T-helper 1 cell (primary cell): ENCODE measurements at places on chromosomes 11 and 22.

GRCh38 chr11:111429066-111429506 lies 50.0 kb upstream of the POU2AF1 start:
- peak; percentile 58 for DNase-seq

- DNase-seq = no peak
These were observed 50.7 kb upstream of the SPATA19 start for GRCh38 chr11:133896028-133896427.

GRCh38 chr11:8241373-8242117 lies 22.1 kb downstream of the LMO1 start:
- DNase-seq = no peak

GRCh38 chr11:72451831-72452376 lies 17.6 kb upstream of the CLPB start:
- no peak for DNase-seq

DNA sequence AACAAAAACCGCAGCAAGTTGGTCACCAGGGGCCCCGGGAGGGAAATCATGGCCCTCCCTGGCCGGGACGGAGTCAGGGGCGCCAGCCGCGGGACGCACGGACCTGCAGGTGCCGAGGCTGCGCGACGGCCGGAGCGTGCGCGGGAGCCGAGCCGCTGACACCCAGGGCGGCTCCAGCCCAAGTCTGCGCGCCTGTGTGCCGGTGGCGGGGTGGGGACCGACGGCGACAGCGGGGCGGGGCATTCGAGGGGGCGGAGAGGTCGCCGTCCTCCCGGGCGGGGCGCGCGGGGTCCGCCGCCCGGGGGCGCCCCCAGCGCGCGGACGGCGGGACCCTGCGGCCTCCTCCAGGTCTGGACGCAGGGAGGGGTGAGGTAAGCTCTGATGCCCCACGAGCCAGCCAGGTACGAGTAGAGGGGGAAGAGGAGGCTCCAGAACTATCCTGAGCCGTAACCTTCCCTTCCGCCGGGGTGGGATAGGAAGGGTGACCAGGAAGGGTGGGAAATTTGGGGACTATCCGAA lies at the start of gene ESAM:
TSS of gene ESAM (minus strand) at position 186 of the 519 bp plus-strand sequence. CDS start at position 50, 136 bp downstream.
- peak; percentile 60 for DNase-seq

DNA sequence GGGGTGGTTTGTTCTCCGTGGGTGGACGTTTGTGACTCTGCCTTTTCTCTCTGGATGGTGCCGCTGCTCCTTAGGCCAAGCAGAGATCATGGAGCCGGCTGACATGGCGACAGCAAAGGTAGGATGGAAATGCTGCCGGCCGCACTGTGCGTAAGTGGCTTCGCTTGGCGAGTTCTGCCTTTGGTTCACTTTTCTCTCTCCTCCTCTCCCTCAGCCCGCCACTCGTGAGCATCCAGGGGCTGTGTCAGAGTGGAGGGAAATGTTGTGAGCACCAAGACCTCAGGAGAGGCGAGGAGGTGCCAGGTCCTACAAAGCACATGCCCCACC lies 80.5 kb downstream of the GRAMD1B start:
- no peak for DNase-seq

DNA sequence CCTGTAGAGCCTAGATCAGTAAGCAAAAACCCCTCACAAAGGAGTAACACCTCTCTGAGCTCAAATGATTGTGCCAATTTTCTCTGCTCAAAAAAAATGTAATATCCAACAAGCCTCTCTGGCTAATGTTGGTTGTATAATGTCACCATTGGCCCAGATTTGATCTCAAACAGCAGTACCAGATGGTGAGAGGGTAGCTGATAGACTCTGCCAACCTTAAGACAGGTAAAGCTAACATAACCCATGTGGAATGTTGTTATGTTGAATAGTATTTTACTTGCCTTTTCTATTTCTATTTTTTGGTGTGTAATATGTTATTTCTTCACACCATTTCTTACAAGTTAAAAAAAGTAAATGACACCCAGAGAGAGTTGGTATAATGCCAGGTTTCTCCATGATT lies 166.7 kb upstream of the GUCY1A2 start:
- DNase-seq = no peak

DNA sequence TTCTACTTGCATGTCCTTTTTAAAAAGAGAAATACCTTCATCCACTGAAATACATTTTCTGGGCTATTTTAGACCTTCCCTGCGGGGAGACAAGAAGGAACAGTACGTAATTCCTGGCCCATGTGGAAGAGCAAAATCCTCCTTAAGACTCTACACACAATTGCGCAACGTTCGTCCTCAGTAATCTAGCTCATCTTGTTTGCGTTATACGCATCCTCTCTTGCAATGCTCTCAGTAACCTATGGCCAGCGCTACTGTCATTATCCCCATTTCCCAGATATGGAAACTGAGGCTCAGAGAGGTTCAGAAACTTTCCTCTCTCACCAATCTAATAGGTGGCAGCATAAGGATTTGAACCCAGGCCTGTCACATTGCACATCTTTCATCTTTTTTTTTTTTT lies 54.6 kb downstream of the RPUSD4 start:
- DNase-seq = no peak

- DNase-seq = no peak
These were observed 88.9 kb downstream of the RRM1 start for GRCh38 chr11:4183410-4184057.

- DNase-seq = no peak
These were observed 158.2 kb downstream of the BUD13 start for GRCh38 chr11:116614306-116615210.

GRCh38 chr11:11960687-11961086 lies 47.7 kb downstream of the DKK3 start:
- peak; percentile 42 for DNase-seq

- no peak for DNase-seq
These were observed 13.5 kb upstream of the MUC6 start for GRCh38 chr11:1049911-1050580.

DNA sequence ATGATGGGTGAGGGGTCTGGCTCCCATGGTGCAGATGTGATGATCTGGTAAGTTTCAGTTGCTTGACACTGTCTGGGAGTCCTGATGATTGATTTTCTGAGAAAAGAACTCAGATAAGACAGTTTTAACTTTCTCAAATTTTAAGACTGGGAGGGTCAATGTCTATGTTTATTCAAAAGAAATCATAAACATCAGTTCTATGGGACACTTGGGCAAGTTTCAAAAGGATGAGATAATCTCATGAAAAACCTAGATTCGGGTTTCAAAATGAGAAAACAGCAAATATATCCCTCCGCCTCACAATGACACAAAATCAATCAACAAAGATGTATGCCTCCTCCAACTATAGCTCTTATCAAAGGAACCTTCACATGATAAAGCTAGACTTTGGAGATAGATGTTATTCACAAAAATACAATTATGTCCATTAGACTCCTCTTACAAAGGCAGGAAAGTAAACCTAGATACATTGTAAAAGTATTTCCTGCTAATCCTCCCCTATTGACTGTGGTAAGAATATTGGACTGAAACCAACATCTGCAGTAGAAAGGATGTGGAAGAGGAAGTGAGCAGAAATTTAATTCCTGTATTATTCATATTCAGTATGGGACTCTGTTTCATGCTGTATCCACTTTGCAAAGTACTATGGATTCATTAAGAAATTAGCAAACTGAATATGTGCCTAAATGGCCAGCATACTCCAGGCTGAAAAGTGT lies 21.6 kb downstream of the SVIP start:
- no peak for DNase-seq

- DNase-seq = no peak
These were observed 21.0 kb downstream of the P2RY2 start for GRCh38 chr11:73239111-73239521.

- no peak for DNase-seq
These were observed 6.5 kb upstream of the ST3GAL4 start for GRCh38 chr11:126348806-126349582.

GRCh38 chr11:111923351-111923788 lies 4.7 kb downstream of the C11orf52 start:
- no peak for DNase-seq

- no peak for DNase-seq
These were observed 66.5 kb downstream of the DBX1 start for GRCh38 chr11:20093775-20094174.

GRCh38 chr22:27751277-27752070 lies 50.1 kb downstream of the MN1 start:
- DNase-seq = no peak

DNA sequence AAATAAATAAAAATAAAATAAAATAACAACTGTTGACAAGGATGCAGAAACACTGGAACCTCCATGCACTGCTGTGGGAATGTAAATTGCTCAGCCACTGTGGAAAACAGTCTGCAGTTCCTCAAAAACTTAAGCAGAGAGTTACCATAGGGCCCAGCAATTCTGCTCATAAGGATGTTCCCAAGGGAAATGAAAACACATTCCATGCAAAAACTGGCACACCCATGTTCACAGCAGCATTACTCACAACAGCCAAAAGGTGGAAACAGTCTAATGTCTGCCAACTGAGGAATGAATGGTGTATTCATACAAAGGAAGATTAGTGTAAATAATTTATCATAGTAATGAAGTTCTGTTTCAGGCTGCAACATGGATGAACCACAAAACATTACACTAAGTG lies 3.2 kb upstream of the KRTAP5-10 start:
- no peak for DNase-seq

DNA sequence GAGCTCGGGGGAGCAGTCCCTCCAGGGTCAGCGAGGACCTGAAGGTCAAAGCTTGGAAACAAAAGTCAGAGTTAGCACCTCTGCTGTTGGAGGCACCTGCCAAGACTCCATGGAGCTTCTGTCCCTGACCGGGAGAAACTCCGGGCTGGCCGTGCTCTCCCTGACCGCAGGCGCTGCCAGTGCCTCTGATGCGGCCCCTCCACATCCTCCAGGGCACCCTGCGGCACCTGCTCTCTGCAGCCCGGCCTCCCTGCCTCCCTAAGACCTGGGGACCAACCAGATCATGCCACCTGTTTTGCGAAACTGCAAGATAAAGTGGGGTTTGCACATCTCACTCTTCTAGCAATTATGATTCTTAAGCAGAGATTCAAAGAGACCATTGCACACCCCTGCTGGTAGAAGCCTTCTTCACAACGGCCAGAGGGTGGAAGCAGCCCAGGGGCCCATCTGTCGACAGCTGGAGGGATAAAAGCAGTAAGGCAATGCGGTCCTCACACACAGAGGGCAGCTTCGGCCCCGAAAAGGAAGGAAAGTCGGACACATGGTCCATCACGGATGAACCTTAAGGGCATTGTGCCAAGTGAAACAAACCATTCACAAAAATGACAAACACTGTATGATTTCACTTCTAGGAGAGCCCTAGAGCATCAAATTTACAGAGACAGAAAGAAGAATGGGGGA lies 477.1 kb downstream of the BRD1 start:
- no peak for DNase-seq

DNA sequence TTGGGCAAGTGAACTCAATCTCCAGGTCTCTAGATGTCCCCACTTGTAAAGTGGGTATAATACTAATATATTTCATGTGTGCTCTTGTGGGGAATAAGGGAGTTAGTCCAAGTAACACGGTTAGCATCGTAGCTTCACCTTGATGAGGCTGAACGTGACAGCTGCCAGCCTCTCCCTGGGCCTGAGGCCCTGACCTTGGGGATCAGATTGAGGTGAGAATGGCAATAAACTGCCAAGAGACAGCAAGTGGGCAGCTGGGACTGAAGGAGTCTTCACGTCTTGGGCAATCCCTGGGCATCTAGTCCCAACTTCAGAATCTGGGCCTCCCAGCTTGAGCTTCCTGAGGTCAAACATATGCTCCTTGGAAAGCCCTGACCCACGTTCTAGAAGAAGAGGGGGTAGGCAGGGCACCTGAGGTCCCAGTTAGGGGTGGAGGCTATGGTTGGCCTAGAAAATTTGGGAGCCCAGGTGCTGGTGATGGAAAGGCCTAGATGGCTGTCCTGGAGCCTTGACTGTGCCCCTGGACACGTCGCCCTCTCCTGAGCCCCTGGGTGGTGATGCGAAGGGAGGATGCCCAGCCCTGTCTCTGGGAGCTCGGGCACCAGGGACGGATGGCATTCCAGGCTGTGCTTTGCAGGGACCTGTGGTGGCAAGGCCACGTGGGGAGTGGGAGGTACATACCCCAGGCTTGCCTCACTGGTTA lies 23.4 kb downstream of the ADAMTS15 start:
- no peak for DNase-seq

GRCh38 chr11:115396533-115396932 lies 107.7 kb downstream of the CADM1 start:
- DNase-seq = no peak

DNA sequence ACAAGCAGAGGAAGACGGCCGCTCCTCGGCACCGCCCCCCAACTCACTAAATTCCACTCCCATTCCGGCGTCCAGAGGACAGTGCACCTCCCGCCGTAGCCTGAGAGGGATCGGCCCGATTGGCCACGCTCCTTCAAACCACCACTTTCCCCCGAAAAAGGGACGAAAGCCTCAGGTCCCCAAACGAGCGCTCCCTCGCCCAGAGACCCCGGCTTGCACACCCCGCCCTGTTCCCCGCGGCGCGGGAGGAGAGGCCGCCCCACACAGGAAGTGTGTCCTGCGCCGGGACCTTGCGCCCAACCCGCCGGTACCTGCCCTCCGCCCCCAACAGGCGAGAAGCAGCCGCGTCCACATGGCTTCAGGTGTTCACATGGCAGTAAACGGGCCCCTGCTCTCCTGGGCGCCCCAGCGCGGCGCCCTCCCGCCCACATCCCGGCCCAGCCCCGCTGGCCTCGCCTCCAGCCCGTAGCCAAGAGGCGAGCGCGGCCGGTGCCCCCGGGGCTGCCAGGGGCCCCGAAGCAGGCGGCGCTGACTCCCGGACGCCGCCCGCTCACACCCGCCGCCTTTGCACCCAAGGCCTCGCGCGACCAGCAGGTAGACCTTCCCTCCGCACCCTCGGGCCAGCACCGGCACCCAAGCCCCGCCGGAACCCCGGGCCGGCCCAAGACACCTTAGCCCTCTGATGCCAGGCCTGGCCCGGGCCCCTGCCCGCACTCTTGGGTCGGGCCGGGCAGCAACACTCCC lies 849 bp downstream of the TCF20 start:
- peak; percentile 63 for DNase-seq

DNA sequence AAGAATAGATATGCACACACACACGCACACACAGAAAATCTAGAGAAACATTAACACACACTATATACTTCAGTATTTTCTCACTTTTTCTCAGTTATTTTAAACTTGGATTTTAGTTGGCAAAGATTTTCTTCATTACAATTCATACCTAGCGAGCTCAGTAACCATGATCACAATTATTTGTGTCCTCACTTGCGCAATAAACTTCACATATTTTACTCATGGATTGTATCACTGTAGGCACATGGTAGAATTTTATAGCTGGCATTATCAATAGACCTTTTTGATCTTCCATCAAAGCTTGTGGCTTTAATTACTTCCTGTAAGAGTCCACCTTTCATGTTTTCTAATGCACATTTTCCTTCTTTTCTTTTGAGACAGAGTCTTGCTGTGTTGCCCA lies 4.8 kb upstream of the XKR3 start:
- DNase-seq = no peak
